ENCODE measurements at places on chromosomes 6 and 20.

DNA sequence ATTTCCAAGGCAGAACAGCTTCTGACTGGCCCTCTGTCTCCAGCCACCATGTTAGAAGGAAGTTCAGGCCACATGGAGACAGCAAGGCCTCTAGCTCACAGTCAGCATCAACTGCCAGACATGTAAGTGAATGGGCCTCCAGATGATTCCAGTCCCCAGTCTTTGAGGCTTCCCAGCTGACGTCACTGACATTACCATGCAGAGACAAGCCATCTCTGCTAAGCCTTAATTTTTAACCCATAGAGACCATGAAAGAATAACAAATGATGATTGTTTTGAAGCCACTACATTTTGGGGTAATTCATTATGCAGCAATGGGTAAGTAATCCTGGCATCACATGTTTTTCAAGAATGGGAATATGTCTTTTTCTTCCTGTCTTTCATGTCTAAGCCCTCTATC lies 11.3 kb upstream of the DEFB129 start:
- DNase-seq: no peak

- DNase-seq: no peak
Observed at GRCh38 chr6:35282472-35282871, 15.1 kb upstream of the DEF6 start.

DNA sequence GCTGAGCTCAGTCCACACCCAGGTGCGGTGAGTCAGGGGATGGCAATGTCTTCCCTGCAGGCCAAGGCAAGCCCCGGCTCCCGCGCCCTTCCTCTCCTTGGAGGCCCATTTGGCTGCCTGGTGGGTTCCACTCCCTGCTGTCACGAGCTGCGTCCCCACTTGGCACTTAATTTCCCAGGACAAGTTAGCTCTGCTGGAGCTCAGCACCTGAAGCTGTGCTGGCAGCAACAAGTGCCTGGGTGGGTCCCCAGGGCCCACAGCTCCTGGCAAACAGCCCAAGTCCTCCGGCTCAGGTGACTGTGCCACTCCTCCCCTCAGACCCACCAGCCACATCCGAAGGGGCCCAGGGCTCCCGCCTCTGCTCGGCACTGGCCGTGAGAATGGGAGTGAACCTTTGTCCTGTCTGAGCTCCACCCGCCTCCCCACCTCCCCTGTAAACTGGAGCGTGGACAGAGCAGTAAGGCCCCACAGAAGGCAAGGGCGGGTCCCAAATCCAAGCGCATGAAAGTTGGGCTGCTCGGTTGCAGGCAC lies 16.9 kb downstream of the LAMA5 start:
- DNase-seq: no peak

- no peak for DNase-seq
Observed at GRCh38 chr6:159378411-159379328, 209.5 kb downstream of the FNDC1 start.

DNA sequence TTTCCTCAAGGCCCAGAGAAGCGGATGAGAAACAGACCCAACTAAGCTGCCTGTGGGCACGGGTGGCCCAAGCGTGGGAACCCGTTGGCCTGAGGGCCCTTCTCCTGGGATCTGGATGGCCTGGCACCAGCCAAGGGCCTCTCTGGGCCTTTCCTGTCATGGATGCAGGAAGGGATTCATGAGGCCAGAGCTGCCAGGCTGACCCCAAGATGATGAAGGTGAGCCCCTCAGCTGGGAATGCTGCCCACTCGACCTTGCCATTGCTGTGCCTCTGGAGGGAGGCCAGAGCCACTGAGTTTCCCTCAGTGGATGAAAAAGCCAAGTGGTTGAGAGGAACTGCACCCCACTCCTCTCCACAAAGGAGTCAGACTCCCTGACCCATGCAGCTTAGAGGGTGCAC lies 171.2 kb downstream of the VEGFA start:
- no peak for DNase-seq

Data from hepatic stellate cell (primary cell).